Effector memory CD4-positive, alpha-beta T cell (primary cell): ENCODE measurements at places on chromosomes 1 and 21.

DNA sequence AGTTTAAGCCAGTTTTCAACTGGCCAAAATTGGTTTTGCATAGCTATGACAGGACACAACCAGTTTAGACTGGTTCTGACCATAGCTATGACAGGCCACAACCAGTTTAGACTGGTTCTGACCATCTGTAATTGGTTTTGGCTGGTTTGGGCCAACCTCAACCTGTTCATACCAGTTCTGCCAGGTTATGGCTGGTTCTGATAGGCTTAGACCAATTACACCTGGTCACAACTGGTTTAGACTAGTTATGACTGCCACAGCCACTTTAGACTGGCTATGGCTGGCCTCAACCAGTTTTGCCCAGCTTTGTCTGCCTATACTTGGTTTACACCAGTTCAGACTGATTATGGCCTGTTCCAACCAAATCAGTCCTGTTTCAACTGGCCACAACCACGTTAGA, 353.2 kb upstream of the CAMK1G start:
- no peak for DNase-seq

GRCh38 chr21:31576428-31576827, 83.1 kb upstream of the SOD1 start:
- no peak for DNase-seq

GRCh38 chr1:53949023-53949990, 3.2 kb downstream of the LRRC42 start:
- DNase-seq: no peak

DNA sequence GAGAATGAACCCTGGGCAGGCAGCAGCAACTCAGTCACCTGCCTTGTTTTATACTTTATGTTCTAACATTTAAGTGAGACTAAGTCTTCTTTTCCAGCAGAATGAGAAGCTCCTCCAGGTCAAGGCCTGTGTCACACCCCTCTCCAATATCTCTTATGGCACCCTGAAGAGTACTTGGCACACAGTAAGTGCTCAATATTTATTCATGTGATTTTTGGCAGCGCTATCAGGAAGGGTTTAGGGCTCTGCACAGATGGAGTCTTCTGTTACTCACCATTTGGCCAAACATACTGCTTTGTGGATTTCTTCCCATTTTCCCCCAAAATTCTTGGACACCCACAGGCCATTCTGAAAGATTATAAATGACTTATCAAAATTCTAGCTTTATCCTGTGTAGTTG, 43.8 kb upstream of the MYBPHL start:
- DNase-seq: no peak

DNA sequence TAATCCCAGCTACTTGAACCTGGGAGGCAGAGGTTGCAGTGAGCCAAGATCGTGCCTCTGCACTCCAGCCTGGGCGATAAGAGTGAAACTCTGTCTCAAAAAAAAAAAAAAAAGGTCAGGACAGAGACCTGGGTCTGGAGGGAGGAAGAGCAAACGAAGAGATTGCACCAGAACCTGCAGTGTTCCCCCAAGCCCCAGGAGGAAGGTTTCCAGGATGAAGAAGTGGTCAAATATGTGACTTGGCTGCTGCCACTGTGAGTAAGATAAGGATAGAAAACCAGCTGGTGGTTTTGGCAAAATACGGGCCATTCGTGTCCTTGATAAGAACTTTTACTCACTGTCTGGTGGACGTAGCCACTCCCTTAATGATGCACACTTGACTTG, 42.2 kb downstream of the CLDN14 start:
- DNase-seq: no peak

DNA sequence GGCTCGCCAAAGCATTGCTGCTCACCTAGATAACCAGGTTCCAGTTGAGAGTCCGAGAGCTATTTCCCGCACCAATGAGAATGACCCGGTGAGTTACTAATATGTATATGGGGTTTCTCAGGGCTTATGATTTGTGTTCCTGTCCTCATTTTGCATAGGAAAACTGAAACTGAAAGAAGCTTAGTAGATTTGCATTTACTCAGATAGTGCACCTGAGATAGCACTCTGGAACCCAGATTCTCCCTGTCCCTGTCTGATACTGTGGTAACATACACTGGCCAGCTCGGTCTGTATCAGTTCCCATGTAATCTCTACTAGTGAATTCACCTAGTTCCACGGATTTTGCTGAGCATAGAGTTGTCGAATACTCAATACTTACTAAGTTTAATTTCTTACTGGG, 28.1 kb downstream of the DAP3 start:
- DNase-seq: no peak

- DNase-seq: no peak
Observed at GRCh38 chr1:91734761-91735160, 151.2 kb downstream of the TGFBR3 start.

- DNase-seq: no peak
Observed at GRCh38 chr1:208343226-208343625, 99.0 kb upstream of the PLXNA2 start.

GRCh38 chr1:173669491-173669941, at the start of gene ANKRD45:
TSS of gene ANKRD45 (minus strand) at chr1:173669851. CDS start at chr1:173659418, 10,433 bp downstream.
- DNase-seq: no peak

GRCh38 chr1:236560213-236560771, 36.5 kb downstream of the LGALS8 start:
- DNase-seq: no peak

GRCh38 chr1:34156739-34157138, 8.3 kb downstream of the CSMD2 start:
- no peak for DNase-seq

GRCh38 chr21:30146558-30147282, 19.9 kb downstream of the CLDN17 start:
- DNase-seq: no peak

DNA sequence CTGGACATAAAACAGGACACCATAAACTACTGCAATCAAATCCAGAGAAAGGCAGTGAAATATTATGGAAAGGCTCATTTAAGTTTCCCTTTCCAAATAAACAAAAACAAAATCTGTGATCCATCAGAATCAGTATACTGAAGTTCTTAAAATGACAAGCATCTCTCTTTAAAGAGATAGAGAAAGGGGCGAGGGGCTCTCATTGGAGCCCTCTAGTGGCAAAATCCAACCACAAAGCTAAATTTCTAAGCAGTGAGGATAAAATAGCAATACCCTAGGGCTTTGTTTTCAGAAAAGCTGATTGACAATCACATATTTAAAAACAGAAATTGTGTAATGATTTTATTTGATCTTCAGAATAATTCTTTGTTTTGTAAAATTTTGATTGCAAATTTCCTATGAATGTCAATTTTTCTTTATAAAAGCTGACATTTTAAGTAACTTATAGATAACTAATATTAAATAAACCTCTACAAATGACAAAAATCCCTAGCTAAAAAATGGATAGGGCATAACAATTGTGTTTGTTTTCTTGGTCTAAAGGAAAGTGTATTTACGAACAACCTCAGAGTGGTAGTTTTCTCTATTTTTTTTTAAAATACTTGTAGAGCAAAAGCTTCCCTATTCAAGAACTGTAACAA, 138.2 kb downstream of the COL24A1 start:
- DNase-seq: no peak

GRCh38 chr1:151680391-151680790, 36.2 kb downstream of the CELF3 start:
- DNase-seq: no peak

DNA sequence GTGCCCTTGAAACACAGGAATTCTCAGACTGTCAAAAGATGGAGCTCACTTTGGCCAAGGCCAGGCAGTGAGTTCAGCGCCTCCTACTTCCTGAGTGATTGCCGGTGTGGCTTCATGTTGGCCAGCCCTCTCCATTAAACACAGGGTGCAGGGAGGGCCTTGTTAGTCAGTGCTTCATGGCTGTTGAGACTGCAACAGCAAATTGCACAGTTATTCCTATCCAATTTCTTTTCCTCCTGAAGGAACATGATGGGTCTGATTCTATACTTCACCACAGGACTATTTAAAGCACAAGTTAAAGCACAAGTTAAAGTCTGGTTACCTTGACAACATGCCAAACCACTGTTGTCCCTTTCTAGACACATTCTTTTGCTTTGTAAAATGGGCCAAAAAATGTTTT, 156.6 kb downstream of the SIPA1L2 start:
- no peak for DNase-seq

DNA sequence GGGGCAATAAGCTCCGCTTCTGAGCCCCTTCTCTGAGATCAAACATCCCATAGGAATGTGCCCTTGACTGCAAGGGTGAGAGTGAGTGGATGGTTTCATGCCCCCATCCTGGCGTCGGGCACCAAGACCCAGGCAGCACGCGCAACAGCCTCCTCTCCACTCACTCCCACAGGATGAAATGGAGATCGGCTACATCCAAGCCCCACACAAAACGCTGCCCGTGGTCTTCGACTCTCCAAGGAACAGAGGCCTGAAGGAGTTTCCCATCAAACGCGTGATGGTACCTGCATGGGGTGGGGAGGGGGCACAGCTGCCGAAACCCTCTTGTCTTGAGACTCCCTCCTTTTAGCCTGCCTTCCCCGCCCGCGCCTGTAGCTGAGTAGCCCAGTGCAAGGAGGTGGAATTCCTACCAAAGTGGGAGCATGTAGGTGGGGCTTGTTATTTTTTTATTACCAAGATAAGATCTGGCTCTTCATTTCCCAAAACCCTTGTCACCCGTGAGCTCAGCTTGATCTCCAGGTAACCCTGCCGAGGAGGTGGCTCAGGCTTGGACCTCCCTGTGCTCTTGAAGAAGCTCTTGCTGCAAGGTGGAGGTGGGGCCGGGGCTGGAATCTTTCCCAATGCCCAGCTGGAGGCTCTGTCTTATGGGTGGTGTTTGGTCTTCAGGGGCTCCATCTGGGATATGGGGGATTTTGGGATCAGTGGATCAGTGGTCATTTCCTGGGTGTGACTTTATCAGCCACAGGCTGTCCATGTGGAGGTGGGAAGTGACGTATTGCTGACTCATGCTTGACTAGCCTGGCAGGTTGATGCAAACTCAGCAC, 24.0 kb upstream of the PADI6 start:
- no peak for DNase-seq

DNA sequence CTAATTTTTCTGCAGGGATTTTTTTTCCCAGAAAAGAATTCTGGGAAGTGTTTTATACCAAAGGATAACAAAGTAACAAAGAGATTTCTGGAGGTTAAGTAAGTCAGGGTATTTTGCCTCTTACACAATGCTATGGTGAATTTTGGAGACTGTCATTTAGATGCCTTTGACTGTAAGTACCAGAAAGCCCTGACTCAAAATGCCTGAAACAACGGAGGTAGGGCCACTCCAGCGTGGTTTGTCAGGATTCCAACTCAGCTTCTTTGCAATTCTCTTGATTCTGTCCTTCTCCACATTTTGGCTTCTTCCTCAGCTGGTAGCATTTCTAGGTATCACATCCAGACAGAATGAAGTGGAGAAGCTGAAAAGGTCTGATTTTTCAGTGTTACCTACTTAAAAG, 106.5 kb downstream of the UCHL5 start:
- no peak for DNase-seq

DNA sequence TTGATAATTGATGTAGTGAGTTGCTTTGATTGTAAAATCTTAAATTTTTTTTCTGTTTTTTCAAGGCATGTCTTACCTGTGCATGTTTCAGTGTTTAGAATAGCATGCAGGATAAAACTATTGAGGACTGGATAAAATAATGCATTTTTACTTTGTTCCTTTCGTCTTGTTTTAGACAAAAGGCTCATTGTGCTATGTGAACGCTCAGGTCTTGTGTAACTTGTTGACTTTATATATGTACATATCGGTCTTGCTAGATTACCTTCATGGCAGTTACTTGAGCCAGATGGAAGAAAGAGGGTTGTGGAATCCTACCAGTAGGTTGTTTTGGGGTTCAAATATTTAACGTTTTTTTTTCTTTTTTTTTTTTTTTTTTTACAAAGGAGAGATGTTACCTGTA, 7.0 kb downstream of the NFIA start:
- DNase-seq: no peak

DNA sequence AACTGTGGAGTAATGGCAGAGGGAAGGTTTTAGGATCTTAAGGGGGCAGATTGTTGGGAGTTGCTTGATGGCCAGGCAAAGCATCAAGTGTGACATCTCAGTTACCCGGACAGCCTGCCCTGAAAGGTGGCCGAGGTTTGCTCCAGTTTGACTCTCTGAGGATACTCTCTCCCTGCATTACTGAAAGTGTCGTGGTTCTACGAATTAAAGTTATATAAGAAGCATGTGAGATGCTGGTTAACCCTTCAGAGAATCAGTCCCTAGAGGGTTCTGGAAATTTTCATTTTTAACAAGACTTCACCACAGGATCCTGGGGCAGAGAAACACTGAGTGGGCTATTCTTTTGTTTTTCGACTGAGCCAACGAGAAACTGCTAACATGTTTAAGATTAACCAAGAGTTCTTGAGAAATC, 689 bp upstream of the ZNF644 start:
- DNase-seq: no peak

GRCh38 chr1:232404227-232404626, 225.7 kb downstream of the SIPA1L2 start:
- DNase-seq: no peak

DNA sequence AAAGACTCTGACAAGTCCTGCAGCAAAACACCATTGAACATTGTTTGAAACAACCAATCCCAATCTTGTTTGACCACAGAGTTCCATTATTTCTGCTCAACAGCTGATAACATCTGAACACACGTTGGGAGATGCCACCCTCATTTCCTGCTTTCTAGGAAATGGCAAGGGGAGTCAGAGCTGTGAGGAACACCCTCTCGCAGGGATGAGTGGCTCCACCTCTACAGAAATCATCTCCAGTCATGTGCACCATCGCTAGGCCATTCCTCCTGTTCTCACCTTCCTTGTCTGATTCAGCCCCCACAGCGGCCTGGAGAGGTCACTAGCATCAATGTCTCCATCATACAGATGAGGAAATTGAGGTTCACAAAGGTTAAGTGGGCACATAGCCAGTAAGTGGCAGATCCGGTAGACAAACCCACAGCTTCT, 22.4 kb upstream of the RUNX3 start:
- peak; percentile 35 for DNase-seq

- DNase-seq: no peak
Observed at GRCh38 chr1:150579945-150580642, 684 bp upstream of the MCL1 start.

DNA sequence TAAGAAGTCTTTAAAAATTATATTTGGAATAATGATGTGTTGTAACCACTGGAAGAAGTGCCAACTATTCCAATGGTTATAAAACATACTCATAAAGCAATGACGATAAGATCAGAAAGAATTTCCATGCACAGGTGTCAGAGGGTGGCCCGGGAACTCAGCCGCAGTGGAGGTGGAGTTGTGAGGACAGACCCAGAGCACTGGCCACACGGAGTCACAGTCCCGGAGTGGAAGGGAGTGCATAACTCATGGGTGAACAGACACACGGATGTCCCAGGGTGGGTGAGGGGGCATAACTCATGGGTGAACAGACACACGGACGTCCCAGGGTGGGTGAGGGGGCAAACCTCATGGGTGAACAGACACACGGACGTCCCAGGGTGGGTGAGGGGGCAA, 2.5 kb downstream of the KRTAP10-4 start:
- no peak for DNase-seq
